ENCODE measurements at places on chromosomes 2 and 18.

DNA sequence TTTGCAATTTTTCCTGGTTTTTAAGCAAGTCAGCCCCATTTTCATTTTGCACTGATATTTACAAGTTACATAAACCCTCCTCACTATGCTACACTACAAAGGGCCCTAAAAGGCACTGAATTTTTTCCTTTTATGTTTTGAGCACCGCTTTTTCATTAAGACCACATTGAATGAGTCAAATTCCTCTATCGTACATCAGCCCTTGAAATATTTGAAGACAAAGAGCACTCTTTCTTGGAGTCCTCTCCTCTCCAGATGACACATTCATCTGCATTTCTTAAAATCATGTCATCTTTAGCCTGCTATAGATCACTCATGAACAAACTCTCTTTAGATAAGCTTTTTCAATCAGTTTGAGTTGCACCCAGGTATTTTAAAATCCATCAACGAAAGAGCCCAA lies 306.6 kb upstream of the SOX11 start:
- no peak for DNase-seq

- no peak for DNase-seq
Measured at GRCh38 chr18:35479911-35480586, 17.7 kb downstream of the INO80C start.

- DNase-seq: no peak
Measured at GRCh38 chr2:113080134-113080533, 12.4 kb downstream of the IL1F10 start.

- no peak for DNase-seq
Measured at GRCh38 chr18:22108674-22109073, 60.7 kb upstream of the GATA6 start.

GRCh38 chr2:66695226-66695735 lies 260.4 kb downstream of the MEIS1 start:
- no peak for DNase-seq

DNA sequence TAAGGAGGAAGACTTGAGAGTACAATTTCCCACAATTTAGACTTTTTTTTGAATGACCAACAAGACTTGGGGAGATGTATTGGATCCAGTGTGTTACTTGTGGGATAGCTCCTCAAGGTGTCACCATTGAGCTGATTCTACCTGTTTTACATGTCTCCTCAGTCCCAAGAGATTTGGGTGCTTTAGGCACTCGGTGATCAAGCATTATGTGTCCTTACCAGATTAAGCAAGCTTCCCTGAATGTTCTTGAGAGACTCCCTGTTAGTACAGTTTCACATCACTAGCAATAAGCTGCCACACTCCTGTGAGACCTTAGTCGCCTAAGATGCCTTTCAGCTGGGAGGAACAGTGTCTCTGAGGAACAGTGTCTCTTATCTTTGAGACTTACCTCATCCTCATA lies 384.3 kb upstream of the SYT4 start:
- no peak for DNase-seq

GRCh38 chr2:171957061-171957460 lies 34.8 kb downstream of the HAT1 start:
- no peak for DNase-seq

DNA sequence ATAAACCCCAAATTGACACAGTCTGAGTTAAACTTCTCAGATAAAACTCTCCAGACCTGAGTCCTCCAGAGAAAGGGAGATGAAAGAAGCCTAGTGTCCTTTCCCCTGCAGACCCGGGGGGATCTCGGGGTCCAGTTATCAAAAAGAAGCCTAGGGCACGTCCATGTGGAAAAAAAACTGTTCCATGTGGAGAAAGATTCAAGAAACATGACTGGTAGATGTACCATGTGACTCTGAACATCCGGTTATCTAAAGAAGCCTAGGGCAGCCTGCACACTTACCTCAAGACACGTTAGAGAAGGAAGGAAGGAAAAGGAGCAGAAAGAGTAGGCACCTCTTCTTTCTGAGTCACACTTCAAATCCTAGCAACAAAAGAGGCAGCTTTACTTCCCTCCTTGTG lies 421.0 kb downstream of the LRATD1 start:
- no peak for DNase-seq

GRCh38 chr2:159497847-159498246 lies 118.5 kb downstream of the BAZ2B start:
- no peak for DNase-seq

GRCh38 chr2:145226901-145227300 lies 707.0 kb upstream of the ZEB2 start:
- DNase-seq: no peak
